AML-193 (cell line): ENCODE measurements at places on chromosomes 2 and 18.

- no peak for DNase-seq
Measured at GRCh38 chr2:240304746-240305161, 130.7 kb upstream of the GPC1 start.

GRCh38 chr2:133602538-133602937 is 34.3 kb upstream of the NCKAP5 start:
- DNase-seq: no peak

GRCh38 chr2:152031747-152032306 is 67.0 kb downstream of the CACNB4 start:
- no peak for DNase-seq

GRCh38 chr2:231182513-231182899 is 15.9 kb upstream of the ARMC9 start:
- no peak for DNase-seq

DNA sequence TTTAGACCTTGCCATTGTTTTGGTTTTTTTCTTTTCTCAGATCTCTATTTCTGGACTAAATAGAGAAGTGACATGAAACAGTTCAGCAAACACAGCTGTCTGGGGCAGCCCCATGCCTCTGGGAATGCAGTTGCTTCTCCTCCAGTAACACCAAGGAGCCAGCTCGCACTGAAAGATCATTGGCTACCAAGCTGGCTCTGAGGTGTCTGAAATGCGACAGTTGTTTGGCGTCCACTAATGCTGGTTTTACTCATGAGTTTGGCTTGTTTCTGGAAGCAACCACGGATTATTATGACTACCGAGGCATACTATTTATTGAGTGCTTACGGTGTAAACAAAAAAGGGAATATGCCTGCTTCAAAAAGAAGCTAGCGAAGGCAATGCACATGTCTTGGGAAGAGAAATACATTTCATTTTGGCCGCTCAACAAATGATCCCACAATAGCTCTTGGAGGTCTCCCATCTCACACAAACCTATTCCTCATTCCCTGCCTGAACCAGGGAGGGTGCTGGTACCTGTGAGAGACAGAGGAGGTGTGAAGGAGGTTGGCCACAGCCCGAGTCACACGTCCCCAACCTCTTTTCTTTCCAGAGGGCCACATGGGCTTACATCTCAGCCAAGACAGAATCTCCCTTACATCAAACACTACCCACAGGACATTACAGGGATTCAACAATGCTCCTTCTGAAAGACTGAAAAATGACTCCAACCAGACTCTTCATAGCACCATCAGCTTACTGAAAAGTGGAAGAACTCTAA is 37.5 kb upstream of the NEB start:
- no peak for DNase-seq

DNA sequence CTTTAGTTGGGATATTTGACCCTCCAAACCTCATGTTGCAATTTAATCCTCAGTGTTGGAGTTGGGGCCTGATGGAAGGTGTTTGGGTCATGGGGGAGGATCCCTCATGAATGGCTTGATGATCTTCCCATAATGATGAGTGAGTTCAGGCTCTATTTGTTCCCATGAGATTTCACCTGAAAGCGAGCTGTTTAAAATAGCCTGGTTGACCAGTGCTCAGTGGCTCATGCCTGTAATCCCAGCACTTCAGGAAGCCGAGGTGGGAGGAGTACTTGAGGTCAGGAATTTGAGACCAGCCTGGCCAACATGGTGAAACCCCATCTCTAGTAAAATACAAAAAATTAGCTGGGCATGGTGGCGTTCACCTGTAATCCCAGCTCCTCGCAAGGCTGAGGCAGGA is 14.9 kb upstream of the PSME4 start:
- DNase-seq: no peak

GRCh38 chr2:71864085-71864484 is 283.6 kb downstream of the CYP26B1 start:
- no peak for DNase-seq

DNA sequence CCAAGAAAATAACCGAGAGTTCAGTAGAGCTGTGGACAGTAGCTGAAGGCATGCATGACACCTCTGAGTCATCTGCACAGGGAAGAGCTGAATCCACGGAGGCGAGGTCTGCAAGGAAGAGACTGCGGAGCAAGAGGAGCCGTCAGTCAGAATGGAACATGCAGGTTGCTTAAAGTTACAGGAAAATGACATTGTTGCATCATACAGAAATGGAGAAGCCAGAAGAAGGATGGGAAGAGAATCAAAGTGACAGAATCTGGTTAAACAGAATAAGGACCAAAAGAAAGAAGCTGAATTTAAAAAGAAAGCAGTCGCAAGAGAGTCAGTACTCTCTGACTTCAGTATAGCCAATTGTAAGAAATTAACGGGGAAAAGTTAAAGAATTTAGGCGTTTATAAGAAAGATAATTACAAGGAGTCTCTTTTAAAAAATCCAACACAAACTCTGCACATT is 533.8 kb downstream of the ADCYAP1 start:
- DNase-seq: no peak

DNA sequence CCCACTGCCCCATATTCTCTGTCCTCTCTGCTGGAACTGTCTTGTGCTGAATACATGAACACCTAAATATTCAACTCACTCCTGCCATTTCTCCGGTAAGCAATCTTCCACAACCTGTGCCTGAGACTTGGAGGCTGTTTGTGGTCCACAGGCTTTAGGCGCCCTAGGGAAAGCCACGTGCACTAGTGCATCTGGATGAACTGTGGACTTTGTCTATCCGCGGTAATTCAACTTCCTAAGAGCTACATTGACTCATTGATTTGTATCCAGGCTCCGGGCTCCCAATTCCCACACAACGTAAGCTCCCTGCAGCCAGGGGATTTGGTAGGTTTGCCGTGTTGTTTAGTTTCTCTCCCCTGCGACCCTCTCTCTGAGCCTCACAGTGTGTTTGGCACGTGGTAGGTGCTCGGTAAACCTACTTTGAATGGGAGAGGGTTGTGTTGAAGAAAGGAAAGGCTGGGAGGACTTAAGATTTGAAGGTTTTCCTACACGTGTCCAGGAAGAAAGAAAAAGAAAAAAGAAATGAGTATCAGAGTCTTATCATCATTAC is 718.2 kb downstream of the DPP10 start:
- no peak for DNase-seq
